ENCODE measurements at places on chromosomes 3 and 15. TPM values are rescaled to one million over a fixed set of nuclear protein-coding genes. Genes with fewer than 3 reads are reported as not detected.
A peak's percentile ranks its signal among the peaks of the same experiment; 100 is the strongest.

The MEGF11 gene
- not detected for total RNA-seq

The ZBTB47 gene
- total RNA-seq: 0.80 TPM

- H3K27ac ChIP-seq: no peak overlapping the region
- H3K4me3 ChIP-seq: no peak overlapping the region
- peak; percentile 32 for DNase-seq
- H3K27me3 ChIP-seq: no peaks in the 10 kb centered on the region
- no peaks in the 10 kb centered on the region for H3K36me3 ChIP-seq
- no peaks in the 10 kb centered on the region for H3K4me1 ChIP-seq
Observed at GRCh38 chr3:81823882-81824395, 62.5 kb upstream of the GBE1 start.

The FAM174B gene
- total RNA-seq: 3.6 TPM

DNA sequence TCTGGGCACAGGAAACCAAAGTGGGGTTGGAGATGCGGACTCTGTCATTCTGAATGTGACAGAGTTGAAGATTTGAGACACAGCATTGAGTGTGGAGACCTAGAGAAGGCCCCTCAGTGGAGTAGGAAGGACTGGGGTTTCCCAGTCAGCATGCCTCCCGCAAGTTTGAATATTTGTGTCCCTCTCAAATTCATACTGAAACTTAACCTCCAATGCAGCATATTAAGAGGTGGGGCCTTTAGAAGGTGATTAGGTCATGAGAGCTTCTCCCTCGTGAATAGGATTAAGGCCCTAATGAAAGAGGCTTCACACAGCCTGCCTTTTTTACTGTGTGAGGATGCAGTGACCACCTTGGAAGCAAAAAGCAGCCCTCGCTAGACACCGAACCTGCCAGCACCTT lies 8.0 kb downstream of the HDDC3 start:
- no peak overlapping the region for H3K27ac ChIP-seq
- no peaks in the 10 kb centered on the region for H3K27me3 ChIP-seq
- H3K36me3 ChIP-seq: peaks cover 23% of the 10 kb centered on the region
- no peak overlapping the region for H3K4me3 ChIP-seq

The FSTL1 gene
- total RNA-seq: not detected

The PLCD1 gene
- total RNA-seq: 67.0 TPM

The SV2B gene
- total RNA-seq: not detected

- H3K4me1 ChIP-seq: peaks cover 38% of the 10 kb centered on the region
- H3K36me3 ChIP-seq: peaks cover 2% of the 10 kb centered on the region
- H3K4me3 ChIP-seq: peak within 1 kb of the TSS; percentile 98
- peak within 1 kb of the TSS; percentile 47 for H3K27ac ChIP-seq
- peaks cover 10% of the 10 kb centered on the region for H3K27me3 ChIP-seq
Observed at GRCh38 chr3:53160660-53161449, at the start of gene PRKCD. TSS of gene PRKCD (plus strand) at chr3:53161209. CDS start at chr3:53178423, 17,214 bp downstream.

- no peaks in the 10 kb centered on the region for H3K36me3 ChIP-seq
- no peak overlapping the region for H3K27ac ChIP-seq
- H3K27me3 ChIP-seq: no peaks in the 10 kb centered on the region
- DNase-seq: no peak
- H3K4me1 ChIP-seq: peaks cover 96% of the 10 kb centered on the region
Observed at GRCh38 chr15:67137319-67137718, 71.9 kb downstream of the SMAD3 start.

DNA sequence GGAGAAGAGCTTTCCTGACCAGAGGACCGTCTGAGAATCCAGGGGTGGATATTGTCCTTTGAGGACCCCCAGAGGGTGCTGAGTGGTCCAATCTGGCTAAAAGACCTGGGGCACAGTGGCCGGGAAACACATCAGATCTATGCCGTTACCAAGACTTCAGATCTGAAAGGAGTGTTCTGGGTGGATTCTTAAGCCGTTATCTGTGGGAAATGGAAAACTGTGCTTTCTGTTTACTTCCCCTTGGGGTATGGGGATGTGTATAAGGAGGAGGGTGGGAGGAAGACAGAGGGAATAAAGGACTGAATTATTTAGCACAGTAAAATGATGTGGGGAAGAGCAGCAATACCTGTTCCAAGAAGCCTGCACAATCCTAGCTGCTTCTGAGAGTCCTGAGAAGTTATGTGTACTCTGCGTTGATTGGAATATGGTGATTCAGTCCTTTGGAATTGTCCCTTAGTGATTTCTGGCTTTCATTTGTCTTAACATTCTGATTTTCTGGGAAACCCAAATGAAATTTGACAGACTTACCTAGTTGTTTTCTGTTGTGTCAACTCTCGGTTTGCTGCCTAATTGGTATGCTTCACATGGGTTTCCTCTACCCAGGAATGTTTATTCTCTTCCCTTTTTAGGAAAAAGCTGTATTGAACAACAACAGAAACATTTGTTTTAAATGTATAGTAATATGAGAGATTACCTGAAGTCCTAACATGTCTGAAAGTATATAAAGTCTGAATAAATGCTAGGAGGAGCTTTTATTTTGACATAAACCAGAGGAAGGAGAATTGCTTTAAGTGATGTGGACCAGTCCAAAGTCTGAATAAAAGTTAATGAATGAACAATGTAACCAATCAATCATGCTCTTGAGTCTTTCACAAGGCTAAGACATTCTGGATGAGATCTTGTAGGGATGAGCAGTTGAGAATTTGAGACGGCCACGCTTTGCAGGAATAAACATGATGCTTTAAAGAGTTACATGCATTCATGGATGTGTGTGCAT lies 427.1 kb upstream of the C2CD4B start:
- H3K36me3 ChIP-seq: no peaks in the 10 kb centered on the region
- peaks cover 2% of the 10 kb centered on the region for H3K27me3 ChIP-seq
- no peak overlapping the region for H3K27ac ChIP-seq
- H3K4me1 ChIP-seq: no peaks in the 10 kb centered on the region
- no peak for DNase-seq
